ENCODE measurements at places on chromosomes 2 and 18.

- no peak for DNase-seq
These were observed 176.8 kb upstream of the ALKAL2 start for GRCh38 chr2:464562-465309.

DNA sequence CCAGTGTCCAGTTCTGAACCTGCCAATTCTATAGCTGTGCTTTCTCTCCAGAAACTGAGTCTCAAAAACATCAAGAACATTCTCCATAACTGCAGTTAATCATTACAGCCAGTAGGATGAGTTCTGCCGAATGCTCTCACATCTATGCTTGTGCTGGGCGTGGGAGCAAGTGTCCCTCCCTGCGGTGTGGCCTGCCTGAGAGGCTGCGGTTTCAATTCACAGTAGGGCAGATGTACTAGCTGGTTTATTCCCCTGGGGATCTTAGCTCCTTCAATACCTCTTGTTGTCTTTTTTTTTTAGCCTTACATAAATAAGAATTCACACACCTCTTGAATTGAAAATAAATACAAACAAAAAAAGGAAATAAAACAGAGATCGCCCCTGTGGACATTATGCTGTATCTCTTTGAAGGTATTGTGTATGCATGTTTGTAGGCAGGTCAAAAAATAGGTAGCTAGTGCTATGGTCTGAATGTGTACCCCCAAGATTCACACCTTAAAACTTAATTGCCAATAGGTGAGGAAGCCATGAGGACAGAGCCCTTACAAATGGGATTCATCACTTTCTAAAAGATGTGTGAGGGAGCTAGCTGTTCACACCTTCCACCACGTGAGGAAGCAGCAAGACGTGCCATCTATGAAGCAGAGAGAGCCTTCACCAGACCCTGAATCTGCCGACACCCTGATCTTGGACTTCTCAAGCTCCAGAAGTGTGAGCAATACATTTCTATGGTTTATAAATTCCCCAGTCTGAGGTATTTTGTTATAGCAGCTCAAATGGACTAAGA, 74.3 kb downstream of the BCL2L11 start:
- DNase-seq, result no peak

GRCh38 chr2:217186152-217186551, 326.3 kb upstream of the TNP1 start:
- DNase-seq, result no peak

GRCh38 chr2:3319745-3320566, 57.7 kb downstream of the EIPR1 start:
- no peak for DNase-seq

DNA sequence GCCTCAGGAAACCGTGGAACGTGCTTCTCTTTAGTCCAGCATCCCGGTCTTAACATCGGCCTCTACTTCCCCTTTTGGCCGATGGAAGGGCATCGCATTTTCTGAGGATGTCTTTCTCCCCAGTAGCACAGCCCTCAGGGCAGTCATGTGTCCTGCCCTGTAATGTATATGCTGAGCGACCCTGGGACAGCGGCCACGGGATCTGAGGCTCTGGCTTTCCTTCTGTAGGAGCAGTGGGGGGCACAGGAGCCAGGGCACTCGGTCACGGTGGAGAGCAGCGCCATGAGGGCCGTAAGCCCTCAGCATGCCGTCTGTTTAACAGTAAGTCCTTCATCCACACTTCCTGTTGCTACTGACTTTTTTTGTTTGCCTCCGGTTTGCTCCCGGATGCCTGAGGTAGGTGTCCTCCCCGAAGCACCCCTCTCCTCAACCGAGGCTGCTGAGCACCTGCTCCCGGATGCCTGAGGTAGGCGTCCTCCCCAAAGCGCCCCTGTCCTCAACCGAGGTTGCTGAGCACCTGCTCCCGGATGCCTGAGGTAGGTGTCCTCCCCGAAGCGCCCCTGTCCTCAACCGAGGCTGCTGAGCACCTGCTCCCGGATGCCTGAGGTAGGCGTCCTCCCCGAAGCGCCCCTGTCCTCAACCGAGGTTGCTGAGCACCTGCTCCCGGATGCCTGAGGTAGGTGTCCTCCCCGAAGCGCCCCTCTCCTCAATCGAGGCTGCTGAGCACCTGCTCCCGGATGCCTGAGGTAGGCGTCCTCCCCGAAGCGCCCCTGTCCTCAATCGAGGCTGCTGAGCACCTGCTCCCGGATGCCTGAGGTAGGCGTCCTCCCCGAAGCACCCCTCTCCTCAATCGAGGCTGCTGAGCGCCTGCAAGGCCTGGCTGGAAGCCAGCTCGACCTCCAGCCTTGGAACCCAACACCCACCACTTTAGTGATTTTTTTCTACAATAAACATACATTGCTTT, 169.3 kb downstream of the HDAC4 start:
- no peak for DNase-seq

DNA sequence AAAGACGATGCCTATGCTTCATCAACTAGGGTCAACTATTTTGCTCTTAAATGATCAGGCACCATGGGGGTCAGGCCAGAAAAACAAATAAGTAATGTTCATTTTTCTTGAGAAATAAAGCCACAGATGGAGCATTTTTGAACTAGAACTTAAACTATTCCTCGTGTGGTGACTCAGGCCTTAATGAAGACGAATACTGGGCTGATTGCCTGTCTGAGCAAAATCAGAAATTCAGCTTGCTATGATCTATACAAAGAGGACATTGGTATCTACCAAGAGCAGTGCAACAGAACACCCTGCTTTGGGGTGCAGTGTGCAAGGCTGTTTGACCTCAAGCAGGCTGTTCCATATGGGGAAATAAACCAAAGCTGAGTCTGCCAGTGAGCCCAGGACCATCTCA, 176.0 kb downstream of the NRP2 start:
- DNase-seq, result no peak

DNA sequence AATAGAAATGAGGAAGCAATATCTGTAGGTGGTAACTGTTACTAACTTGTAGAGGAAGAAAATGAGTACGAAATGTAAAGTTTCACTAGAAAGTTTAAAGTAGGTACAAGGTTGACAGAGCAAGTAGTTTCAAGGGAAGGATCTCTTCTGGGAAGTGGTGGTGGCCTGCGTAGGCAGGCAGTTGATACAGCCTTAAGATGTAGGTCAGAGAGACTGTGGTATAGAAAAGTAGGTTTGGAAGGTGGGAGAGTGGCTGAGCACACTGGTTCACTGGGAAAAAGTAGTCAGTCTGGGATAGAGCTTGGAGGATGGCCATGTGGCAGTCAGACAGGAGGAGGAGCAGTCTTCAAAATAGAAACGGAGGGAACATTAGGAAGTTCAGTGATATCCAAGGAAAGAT, 23.5 kb downstream of the KDM3A start:
- DNase-seq, result no peak

Measured in stimulated activated CD4-positive, alpha-beta T cell treated with anti-CD3 and anti-CD28 coated beads, Interleukin-4, amount 100 ng/mL, for 24 hours (primary cell).